ENCODE measurements at places on chromosomes 4 and X. TPM values are rescaled to one million over a fixed set of nuclear protein-coding genes. Genes with fewer than 3 reads are reported as not detected.
A peak's percentile ranks its signal among the peaks of the same experiment; 100 is the strongest.

DNA sequence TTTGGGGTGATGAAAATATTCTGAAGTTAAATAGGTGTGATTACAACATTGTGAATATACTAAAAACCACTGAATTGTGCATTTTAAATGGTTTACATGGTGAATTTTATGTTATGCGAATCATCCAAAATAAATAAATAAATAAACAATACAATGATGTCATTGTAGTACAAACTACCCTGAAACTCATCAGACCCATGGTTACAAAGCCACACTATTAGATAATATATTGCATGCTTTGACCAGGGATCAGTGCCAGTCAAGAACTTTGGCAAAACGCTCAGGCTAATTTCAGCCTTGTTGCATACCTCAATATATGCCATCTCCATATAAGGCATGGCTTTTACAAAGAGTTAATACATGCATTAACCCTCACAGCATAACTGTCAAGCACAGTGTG, 45.5 kb upstream of the XIAP start:
- no peak for DNase-seq

- no peak for DNase-seq
Measured at GRCh38 chrX:20463296-20464075, 196.8 kb upstream of the RPS6KA3 start.

DNA sequence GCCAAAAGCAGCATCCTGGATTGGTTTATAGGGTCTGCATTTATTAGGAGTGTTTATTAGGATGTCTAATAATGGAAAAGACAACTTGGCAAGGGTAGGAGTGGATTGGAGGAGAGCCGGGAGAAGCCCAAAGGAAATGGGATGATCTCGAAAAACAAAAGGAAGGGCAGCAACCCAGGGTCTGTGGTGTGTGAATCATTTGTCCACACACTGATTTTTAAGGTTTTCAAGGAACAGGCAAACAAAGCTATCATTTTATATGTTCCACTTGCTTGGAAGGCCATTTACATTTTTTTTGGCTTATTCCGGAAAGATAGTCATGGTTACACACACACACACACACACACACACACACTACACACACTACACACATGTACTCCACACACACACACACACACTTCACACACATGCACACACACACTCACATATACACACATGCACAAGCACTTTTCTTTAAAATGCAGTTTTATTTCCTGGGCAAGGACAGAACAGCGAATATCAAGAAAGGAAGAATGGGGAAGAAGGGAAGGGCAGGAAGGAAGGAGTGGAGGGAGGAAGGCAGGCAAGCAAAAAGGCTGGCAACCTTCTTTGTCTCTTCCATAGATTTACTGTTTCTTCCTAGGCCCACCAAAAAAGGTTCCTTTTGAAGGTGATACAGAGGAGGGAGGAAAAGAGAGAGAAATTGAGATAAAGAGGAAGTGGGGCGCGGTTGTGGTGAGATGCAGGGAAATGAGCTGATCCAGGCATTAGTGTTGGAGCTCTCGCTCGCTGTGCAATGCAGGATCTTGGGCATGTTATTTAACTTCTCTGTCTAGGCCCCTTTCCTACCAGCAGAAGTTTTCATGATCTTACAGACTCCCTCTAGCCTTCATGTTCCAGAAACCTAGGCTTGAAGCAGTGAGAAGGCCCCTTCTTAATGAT, 88.6 kb upstream of the MAML3 start:
- peak; percentile 40 for DNase-seq

DNA sequence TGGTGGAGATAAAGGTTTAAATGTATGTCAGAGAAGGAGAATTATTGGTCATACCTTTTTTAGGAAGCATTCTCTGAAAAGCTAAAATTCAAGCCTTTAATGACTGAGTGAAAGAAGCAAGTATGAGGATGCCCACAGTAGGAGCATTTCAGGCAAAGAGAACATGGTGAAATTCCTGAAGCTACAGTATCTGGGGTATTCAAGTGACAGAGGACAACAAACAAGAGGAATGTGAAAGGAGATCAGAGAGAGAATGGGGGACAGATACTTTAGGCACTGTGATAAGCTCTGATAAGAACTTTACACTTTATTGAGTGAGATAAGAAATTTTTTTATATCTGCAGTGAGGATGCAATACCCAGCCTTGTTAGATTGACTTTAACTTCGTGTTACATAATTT, 621.3 kb upstream of the AGA start:
- no peak for DNase-seq

- DNase-seq = no peak
Measured at GRCh38 chrX:114611018-114611619, 27.2 kb downstream of the HTR2C start.

DNA sequence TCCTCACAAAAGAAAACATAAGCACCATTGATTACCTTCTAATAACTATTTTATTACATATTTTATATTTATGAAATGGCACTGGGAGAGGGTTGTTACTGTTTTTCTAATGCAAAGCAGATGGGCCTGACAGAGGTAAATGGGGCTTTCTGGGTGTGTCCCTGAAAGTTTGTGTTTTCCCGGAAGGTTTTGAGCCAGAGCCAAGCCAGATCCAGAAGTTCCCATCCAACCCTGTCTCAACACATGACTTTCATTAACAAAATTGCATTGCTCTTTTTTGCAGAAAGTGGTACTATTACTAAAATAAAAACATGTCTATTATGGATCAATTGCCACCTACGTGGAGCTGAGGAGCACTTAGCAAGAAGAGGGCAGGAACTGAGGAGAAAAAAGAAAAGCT, 181.3 kb downstream of the RAB28 start:
- DNase-seq = no peak

GRCh38 chrX:16087076-16087475, 36.3 kb upstream of the GRPR start:
- DNase-seq = no peak

- DNase-seq = no peak
Measured at GRCh38 chr4:142984871-142985585, 138.9 kb upstream of the INPP4B start.

- DNase-seq = no peak
Measured at GRCh38 chr4:42995343-42995944, 102.9 kb downstream of the GRXCR1 start.

DUSP9 gene
- 0.10 TPM for total RNA-seq

KCND1 gene
- total RNA-seq = 0.47 TPM
